ENCODE measurements at places on chromosomes 4 and X.

DNA sequence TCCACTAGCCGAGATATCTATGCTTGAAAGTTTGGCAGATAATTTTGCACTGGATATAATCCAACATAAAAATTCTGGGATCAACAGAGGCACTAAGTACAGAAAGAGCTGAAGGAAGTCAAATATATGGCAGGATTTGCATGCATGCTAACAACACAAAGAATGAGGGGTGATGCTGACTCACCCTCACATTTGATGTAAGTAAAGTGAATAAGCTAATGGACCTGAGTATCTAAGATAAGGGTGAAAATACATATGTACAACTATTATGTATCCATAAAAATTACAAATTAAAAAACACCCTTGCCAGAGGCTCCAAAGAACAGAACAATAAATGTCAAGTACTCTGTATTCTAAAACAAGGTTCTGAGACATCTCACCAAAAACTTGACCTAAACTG lies 63.8 kb upstream of the PRDX4 start:
- no peak for DNase-seq

GRCh38 chr4:34633241-34633640 lies 1611.1 kb downstream of the ARAP2 start:
- DNase-seq = no peak

- no peak for DNase-seq
Measured at GRCh38 chr4:29277381-29277780, 1442.8 kb upstream of the PCDH7 start.

GRCh38 chrX:36443007-36443406 lies 523.5 kb downstream of the CFAP47 start:
- no peak for DNase-seq

GRCh38 chr4:176052744-176053143 lies 12.9 kb upstream of the WDR17 start:
- DNase-seq = no peak

DNA sequence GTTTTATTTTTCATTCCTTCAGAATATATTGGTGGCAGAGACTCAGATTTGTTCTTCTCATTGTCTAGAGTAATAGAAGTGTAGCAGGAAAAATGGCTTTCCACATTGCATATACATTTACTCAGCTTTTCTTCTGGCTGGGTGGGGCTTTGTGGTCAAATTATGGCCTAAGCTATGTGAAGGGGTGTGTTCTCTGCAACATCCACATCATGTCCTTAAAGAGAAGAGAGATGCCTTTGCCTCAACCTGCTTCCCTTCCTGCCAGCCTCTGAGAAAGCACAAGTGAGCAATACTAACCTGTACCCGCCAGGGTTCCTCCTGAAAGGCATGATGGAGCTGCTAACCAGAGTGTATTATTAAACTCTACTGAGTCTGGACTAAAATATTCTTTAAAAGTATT lies 695.6 kb upstream of the FAM241A start:
- DNase-seq = no peak

GRCh38 chrX:10030570-10030969 lies 63.4 kb downstream of the CLDN34 start:
- DNase-seq = no peak

DNA sequence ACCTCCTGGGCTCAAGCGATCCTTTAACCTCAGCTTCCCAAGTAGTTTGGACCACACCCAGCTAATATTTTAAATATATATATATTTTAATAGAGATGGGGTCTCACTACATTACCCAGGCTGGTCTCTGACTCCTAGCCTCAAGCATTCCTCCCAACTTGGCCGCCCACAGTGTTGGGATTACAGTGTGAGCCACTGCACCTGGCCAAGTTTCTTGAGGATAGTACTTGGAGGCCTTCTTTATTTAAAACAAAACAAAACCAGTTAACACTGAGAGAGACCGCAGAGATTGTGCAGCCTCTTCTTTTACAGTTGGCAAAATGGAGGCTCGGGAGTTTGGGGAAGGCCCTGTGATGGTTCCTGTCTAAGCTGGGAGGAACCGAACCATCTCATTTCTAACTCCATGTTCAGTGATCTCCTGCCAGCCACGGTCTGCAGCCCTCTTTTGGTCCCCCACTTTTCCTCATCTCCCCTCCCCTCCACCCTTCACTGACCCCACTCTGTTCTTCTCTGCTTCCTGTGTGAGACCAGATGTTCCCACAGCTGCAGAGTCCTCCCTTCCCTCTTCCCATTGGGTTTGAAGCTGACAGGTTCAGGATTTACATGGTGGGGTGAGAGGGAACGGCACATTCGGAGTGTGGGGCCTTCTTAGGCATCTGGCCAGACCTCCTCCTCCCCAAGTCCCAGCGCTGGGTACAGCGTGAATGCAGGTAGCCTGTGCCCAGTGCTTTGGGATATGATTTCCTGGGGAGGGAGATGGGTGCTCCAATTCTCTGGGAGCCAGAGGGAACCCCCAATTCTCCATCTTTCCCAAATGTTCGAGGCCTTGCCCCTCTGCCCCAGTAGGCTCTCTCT lies 1.4 kb upstream of the SORCS2 start:
- no peak for DNase-seq

DNA sequence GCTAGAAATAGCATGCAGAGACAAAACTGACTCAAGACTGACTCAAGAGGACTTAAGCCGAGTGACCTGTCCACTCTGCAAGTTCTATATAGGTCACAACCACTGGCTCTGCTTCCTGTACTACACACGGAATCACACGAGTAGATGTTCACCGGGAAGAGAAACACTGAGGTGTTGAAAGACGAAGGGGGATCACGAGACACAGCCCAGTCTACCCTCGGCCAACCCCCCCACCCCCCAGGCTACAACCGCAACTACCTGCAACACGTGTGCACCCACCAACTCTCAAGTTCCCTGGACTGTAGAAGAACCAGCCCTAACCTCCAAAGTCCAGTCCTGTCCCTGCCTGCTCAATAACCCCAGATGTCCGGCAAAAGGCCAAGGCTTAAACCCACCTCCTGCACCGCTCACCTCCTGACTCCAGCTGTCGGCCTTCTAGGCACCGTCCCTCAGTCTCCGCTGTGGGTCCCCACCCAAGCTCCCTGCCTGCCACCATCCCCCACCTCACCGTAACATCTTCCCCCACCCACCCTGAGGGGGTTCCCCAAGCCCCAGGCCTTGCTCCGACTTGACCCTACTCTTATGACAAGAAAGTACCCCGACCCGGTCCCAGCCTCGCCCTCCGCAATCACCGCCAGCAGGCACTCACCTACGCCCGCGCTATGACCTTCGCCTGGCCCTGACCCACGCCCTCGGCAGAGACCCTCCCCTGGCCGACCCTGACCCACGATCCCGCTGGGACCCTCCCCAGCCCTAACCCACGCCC lies 739 bp downstream of the GAK start:
- no peak for DNase-seq

DNA sequence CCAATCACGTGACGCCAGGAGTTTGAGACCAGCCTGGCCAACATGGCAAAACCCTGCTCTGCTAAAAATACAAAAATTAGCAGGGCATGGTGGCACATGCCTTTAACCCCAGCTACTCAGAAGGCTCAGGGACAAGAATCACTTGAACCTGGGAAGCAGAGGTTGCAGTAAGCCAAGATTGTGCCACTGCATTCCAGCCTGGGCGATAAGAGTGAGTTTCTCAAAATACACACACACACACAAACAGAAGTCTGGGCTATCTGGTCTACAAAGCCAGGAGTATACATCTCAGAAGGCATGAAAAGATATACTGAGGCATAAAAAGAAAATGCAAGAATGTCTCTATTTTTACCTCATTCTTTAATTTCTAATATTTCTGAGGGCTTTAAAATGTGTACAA lies 11.3 kb downstream of the YTHDC1 start:
- DNase-seq = no peak

- DNase-seq = no peak
Measured at GRCh38 chr4:102862016-102862415, 6.8 kb upstream of the CISD2 start.

- DNase-seq = no peak
Measured at GRCh38 chrX:53356186-53356585, 66.3 kb downstream of the SMC1A start.

DNA sequence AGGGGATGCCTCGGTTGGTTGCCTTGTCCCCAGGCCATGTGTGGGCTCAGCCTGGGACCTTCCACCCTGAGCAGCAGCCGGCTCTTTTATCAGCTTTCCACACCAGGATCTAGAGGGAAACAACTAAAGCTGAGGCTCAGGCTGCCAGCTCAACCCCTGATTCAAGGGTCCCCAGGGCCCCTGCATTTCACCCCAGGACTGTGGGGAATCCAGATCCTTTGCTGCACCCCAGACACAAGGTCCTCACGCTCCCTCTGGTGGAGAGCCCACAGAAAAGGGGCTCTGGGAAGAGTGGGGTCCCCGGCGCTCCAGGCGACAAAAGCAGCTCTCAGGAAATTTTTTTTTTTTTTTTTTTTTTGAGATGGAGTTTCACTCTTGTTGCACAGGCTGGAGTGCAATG lies 64.3 kb downstream of the ZFYVE28 start:
- DNase-seq = no peak

- no peak for DNase-seq
Measured at GRCh38 chr4:143658336-143658735, 42.1 kb downstream of the FREM3 start.

DNA sequence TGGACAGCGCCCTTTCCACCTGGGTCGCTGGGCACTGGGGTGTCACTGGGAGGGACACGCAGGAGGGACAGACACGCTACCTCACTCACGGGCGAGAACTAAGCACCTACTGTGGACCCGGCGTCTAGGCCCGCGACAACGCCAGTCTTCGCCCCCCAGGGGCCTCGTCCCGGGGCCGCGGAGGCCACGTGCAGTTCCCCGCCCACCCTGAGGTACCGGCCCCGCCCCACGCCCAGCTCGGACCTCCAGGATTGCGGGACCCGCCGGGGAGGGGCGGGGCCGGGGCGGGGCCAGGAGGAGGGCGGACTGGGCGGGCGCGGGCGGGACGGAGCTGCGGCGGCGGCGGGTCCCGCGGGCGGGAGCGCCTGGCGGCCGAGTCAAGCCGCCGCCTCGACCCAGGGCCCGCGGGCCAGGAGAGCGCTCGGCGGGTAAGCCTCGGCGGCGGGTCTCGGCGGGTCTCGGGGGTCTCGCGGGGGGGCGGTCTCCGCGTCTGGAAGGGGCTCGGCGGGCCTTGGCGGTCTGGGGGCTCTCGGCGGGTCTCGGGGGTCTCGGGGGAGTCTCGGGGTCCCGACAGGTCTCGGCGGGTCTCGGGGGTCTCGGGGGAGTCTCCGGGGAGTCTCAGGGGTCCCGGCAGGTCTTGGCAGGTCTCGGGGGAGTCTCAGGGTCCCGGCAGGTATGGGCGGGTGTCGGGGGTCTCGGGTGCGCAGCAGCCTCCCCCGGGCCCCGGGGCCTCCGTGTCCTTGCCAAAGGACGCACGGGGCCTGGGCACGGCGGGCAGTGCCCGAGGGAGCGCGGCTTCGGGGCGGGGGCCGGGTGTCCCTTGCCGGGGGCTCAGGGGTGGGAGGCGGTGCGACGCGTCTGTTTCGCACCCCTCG lies at the start of gene SH3BP2:
TSS of gene SH3BP2 (plus strand) at position 375 of the 875 bp plus-strand sequence. CDS start 27,533 bp downstream, outside the sequence.
- no peak for DNase-seq

DNA sequence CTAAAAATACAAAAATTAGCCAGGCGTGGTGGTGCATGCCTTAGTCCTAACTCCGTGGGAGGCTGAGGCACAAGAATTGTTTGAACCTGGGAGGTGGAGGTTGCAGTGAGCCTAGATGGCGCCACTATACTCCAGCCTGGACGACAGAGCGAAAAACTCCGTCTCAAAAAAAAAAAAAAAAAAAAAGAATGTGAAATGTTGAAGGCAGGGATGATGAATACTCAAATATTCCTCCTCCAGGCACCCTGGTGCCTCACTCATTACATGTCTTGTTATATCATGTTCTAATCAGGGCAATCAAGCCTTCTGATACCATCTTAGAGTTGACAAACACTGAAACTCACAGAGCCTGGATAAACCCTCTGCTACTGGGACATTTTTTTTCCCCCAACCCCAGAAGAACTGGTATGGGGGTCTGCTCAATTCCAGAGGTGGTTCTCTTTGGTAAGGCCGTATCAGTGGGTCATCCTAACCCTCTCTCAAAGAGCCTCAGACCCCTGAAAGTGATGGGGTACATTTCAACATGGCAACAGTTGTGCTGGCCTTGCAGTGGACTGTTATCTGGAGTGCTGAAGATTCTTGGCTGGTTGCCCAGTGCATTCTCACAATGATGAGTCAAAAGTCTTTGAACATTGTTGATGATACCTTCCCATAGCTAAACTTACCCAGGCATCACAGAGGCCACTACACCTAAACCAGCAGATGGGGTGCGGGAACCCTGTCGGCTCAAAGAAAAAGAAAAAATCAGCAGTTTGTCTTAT lies 2.4 kb upstream of the SH3KBP1 start:
- no peak for DNase-seq
